Brain pericyte (primary cell): ENCODE measurements at places on chromosomes 3 and 15.

DNA sequence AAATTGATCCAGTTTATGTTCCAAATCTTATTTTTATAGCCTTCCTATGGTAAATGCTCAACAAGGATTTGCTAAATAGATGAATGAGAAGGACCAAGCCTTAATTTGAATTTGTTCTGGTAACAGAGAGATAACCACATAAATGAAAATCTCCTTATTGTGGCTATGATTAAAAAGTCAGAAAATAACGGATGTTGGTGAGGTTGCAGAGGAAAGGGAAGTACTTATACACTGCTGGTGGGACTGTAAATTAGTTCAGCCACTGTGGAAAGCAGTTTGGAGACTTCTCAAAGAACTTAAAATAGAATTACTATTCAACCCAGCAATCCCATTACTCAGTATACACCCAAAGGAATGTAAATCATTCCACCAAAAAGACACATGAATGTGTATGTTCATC, 26.2 kb downstream of the AAGAB start:
- no peak for DNase-seq

- no peak for DNase-seq
Observed at GRCh38 chr3:86381247-86381646, 609.7 kb downstream of the VGLL3 start.

GRCh38 chr3:189383630-189384029, 211.9 kb downstream of the TPRG1 start:
- no peak for DNase-seq

DNA sequence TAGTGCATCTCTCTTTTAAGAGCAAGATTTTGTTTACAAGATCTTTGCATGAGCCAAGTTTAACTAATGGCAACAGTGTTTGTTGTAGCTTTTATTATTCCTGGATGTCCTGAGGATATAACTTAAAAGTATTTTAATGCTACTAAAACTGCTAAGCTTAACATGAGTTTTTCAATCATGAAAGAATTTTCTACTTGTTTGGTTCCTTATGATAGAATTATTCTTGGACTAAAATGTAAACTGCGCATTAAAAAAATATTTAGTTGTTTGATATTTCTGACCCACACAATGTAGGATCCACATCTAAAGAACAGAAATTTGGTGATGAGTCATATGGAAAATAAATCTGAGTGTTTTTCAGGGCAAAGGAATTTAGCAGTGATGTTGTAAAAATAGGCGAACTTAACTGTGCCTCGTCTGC, 70.8 kb downstream of the RAP2B start:
- peak; percentile 72 for DNase-seq

DNA sequence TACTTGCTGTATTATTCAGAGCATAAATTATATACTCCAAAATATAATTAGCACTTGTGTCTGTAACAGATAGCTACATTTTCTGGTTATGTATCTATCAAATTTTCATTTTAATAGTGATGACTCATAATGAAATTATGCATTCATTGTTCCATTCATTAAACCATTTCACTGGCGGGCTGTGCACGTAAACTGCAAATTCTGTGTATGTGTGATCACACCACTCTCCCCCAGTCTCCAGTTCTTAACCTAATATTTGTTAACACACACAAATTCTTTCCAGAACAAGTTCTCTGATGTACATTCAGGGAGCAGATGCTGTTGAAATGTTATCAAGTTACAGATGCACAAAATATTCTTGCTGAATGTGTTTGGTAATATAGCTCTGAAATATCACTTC, 3.8 kb upstream of the KCNMB2 start:
- no peak for DNase-seq

GRCh38 chr3:162224746-162225145, 728.1 kb downstream of the OTOL1 start:
- DNase-seq: no peak

DNA sequence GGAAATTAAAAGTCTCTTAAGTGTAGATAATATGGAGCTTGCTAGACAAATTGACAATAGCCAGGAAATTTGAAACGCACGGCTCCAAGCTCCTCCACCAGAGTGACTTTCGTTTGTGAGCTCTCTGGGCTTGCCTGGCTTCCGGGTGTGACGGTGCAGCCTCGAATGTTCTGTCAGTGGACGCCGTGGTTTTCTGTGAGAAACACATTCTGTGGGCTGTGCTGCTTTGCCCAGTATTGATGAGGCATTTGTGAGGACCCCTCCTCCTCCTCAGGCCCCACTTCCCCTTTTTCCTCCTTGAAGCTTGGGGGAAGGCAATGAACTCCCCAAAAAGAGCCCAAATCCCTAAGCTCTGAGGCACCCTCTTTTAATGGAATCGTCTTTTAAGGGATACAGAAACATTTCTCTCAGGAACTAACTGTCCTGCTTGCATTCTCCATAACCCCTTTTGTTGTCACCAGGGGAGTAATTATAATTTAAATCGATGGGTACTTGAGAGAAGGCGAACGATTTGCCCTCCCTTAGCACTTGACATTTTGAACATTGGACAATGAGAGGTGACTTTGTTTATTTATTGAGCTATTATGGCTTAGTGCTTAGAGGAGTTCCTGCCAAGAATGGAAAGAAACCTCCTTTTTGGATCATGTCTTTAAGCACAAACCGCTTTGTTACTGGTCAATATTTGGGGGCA, 40.8 kb downstream of the POLR2M start:
- no peak for DNase-seq

- no peak for DNase-seq
Observed at GRCh38 chr3:67291287-67292252, 293.5 kb downstream of the KBTBD8 start.

GRCh38 chr3:187210545-187211327, 13.4 kb downstream of the RTP1 start:
- no peak for DNase-seq
